NCI-H1930 (cell line): ENCODE measurements at places on chromosomes 16 and 17.

- peak; percentile 26 for DNase-seq
Measured at GRCh38 chr17:79874329-79874981, 35.2 kb upstream of the CBX4 start.

DNA sequence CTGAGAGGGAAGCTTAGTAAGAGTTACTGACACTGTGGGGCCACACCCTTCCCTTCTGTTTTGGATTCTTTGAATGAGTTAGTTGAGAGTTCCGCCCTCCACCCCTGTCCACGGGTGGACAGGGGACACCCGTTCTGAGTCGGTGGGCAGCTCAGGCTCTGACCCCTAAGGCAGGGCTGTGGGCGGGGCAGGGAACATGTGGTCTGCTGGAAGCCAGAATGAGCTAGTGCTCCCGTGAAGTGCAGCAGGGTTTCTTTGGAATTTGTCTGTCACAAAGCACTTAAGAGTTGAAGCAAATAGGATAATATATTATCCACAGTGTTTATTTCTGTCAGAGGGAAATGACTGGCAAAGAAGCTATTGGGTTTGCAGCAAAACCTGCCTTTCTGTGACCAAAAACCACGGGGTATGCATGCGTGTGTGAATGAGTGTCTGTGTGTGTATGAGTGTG, 90.1 kb downstream of the CLEC16A start:
- DNase-seq, result no peak

DNA sequence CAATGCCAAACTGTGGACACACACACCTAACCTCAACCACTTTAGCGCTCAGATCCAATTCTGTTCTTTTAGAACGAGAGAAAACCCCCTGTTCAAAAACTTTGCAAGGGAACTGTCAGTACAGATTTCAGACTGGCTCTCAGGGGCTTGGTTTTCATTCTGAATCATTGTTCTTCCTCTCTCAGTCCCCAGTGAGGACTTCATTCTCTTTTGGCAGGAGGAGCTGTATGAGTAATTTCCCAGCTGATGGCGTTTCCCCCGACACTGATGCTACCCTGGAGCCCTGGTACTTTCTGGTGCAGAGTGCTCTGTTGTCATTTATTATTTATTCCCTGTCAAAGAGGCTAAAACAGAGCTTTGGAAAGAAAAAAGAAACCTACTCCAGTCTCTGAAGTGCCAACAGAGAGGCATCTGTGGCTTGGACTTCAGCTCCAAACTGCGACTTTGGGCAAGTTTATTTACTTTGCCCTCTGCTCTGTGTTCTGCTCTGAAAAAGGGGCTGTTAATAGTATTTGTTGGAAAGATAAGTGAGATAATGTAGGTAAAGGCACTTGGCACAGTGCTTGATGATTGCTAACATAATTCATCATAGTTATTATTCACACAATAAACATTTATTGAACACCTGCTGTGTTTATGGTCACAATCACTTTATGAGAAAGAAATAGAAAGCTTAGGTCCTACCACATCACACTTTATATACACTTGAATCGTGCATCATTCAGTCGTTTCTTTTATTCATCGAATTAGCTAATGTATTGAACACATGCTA, 28.3 kb downstream of the ETV4 start:
- no peak for DNase-seq

- no peak for DNase-seq
Measured at GRCh38 chr17:40038882-40039513, 15.2 kb downstream of the MED24 start.

GRCh38 chr16:11570258-11570657, 16.5 kb downstream of the LITAF start:
- no peak for DNase-seq

- DNase-seq, result no peak
Measured at GRCh38 chr16:64809876-64810629, 311.8 kb downstream of the CDH11 start.

DNA sequence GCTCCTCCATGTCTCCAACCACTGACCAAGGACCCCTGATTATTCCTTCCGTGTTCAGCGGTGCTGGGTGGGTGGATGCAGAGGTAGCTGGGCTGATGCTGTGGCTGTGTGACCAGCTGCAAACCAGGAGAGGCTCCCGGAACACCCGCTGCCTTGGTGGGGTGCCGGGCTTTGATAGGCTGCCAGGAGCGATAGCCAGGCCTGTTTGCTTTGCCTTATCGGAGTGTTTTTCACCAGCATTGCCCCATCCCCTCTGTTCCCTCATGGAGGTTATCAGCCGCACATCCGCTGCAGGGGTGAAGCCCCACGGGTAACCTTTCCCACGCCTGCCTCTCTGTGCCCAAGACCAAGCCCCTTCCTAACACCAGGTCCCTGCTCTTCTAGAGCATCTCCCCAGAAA, 354.3 kb downstream of the C16orf95 start:
- DNase-seq, result no peak

DNA sequence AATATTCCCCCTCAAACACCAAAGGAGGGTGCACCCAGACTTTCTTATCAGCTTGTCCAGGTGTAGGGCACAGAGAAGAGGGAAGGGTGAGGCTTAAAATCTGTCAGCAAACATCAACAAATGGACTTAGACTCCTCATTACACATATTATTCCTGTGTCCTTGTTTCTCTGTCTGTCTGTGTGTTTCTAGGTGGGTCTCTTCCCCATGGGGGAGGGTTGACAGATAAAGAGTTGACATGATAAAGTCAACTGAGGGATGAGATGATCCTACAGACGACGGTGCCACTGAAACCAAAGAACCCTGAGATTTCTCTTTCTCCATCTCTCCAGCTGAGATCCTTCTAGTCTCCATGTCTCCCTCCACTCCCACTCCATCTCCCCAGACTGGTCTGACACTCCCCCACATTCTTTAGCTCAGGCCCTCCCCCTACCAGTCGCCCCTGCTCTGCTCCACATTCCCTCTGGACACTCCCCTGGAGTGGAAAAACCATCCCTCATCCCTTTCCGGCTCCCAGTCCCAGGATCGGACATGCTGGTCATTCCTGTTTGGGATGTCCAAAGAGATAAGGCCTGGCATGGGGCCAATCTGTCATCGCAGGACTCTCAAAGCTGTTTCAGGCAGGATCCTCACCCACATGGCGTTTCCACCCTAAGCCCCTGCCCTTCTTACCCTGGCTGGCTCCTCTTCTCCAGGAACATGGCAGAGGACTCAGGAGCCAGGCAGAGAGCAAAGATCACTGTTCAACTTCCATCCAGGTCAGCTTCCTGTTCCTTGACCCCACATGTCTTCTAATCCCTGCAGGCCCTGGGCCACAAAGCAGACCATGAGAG, 2.9 kb upstream of the ITGA3 start:
- no peak for DNase-seq
